ENCODE measurements at places on chromosomes 2 and 18.

DNA sequence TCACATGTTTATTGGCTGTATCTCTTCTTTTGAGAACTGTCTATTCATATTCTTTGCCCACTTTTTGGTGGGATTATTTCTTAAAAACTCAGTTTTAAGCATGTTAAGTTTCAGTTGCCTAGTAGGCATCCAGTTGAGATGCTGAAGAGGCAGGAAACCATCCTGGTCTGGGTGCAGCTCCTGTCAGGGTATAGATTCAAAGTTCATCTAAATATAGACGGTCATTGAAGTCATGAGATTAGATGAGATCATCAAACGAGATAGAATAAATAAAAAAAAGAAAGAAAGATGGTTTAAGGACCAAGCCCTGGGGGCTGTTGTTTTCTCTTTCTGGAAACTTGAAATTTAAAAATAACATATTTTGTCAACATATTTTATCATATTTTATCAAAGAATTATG, 9.2 kb upstream of the DNAH7 start:
- no peak for DNase-seq

DNA sequence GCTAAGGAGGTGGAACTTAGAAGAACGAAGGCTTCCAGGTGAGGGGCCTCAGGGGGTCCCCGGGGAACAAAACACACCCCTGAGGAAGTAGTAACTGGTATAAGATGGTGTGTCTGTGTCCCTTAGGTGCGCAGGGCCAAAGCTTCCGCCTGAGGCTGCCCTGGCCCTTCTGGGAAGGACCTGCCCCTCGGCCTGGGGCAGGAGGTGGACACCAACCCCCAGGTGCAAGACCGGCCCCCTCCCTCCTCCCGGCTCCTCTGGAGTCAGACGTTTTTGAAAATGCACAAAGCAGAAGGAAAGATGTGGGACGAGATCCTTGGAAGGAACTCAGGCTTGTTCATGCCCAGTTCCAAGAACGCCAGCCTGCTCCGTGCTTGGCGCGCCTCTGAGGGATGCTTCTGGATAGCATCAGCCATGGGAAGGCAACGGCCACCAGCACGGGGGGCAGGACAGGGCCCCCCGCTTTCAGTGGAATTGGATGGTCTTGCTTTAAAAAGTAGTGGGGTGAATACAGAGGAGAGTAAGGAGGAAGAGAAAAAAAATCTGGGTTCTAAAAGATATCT, 37.5 kb downstream of the MYT1L start:
- DNase-seq, result no peak

- no peak for DNase-seq
Observed at GRCh38 chr2:181619516-181619915, 37.4 kb downstream of the CERKL start.

DNA sequence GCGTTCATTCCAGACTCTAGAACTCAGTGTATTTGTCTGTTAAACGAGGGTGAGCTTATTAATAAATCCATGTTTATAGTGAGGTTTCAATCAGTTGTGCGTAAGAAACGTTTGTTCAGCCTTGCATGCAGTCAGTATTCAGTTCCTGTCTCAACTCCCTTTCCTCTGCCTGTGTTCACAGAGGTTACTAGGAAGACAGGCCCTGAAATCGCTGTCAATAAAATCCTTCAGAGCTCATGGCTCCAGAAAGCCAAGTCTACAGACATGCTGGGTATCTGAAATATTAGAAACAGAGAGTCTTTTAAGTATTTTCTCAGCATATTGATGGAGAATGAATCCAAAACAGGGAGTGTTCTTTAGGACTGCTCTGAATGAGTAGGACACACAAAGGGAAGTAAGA, 75.4 kb downstream of the KLF7 start:
- DNase-seq, result no peak
